ENCODE measurements at places on chromosomes 5 and 9.

- DNase-seq: no peak
These were observed 37.9 kb upstream of the KLF9 start for GRCh38 chr9:70452365-70452764.

GRCh38 chr5:150441813-150442698 is 7.5 kb downstream of the RPS14 start:
- DNase-seq: no peak

GRCh38 chr5:124574521-124575436 is 171.7 kb downstream of the ZNF608 start:
- no peak for DNase-seq

- DNase-seq: no peak
These were observed 254.3 kb downstream of the GRIA1 start for GRCh38 chr5:153744751-153745150.

GRCh38 chr5:104573949-104574709 is 1011.5 kb upstream of the NUDT12 start:
- DNase-seq: no peak

DNA sequence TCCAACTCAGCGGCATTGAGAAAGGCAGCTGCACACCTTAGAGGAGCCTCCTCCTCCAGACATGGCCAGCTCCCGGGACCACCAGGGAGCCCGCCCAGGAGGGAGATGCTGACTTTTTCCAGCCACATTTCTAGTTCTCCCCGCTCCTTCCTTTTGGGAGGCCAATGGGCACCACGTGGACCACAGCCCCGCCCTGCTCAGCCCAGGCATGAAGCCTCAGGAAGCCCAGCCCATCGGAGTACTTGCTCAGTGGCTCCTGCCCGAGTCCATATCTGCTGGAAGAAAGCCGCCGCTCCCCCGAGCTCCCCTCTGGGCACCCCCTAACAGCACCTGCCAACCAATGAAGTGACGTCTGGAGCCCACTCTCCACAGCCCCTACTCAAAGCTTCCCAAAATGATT is 52.4 kb downstream of the SMIM23 start:
- no peak for DNase-seq

DNA sequence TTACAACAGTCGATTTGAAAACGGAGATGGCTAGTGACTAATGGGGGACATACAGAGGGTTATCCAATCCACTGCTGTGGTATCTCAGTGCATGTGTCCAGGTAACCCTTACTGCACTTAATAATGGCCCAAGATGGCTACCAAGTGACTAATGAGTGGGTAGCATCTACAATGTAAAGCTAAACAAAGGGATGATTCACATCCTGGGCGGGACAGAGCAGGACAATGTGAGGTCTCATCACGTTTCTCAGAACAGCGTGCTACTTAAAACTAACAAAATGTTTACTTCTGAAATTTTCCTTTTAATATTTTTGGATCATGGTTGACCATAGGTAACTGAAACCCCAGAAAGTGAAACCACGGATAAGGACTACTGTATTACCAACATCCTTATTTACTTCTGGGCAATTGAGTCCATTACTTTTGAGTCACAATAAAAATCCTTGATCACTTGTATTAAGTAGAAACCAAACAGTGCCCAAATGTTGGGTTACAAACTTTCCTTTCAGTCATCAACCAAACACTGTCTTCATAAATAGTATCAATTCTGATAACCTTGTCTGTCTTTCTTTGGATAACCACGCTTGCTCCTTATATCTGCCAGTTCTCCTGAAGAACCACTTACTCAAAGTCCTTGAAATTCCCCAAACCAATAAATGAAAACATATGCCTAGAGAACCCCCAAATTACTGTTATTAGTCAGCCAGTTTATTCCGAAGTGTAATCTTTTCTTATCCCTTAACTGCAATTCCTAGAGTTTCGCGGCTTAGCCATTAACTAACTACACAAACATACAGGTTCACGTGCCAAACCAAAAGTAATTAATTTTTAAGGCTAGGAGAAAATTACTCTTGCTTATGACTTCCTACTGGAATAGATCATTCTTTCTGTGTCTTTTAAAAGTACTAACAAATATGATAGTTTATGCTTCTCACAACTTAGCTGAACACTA is 59.7 kb downstream of the ELL2 start:
- no peak for DNase-seq

GRCh38 chr5:1885404-1885755 is 2.7 kb upstream of the IRX4 start:
- no peak for DNase-seq

DNA sequence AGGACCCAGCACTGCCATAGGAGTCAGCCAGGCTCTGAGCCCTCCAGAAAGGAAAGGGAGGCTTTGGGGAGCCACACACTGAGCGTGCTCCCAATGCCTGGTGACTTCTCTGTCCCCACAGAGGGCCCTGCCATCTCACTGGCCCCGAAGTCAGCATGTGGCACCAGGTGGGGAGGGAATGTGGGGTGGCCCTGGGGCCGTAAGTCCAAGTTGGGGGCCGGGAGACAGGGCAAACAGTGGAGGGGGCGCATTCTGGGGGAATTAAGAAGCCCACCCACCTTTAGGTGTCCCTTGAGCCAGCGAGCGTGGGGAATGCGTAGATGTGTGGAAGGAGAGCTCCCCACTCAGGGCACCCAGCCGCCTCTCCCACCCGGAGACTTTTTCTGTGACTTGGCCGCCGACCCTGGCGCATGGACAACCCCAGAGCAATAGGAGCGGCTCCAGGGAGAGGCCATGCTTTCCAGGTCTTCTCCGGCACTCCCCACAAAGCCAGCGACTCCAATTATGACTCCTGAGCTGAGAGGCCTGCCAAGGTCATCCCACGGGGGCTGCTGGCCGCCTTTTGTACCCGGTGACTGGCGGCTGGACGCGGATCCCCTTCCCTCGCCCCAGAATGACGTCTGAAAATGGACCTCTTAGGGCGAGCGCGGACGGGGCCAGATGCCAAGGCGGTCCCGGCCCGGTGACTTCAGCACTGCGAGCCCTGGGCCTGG is 9.8 kb downstream of the IRX1 start:
- DNase-seq: no peak

DNA sequence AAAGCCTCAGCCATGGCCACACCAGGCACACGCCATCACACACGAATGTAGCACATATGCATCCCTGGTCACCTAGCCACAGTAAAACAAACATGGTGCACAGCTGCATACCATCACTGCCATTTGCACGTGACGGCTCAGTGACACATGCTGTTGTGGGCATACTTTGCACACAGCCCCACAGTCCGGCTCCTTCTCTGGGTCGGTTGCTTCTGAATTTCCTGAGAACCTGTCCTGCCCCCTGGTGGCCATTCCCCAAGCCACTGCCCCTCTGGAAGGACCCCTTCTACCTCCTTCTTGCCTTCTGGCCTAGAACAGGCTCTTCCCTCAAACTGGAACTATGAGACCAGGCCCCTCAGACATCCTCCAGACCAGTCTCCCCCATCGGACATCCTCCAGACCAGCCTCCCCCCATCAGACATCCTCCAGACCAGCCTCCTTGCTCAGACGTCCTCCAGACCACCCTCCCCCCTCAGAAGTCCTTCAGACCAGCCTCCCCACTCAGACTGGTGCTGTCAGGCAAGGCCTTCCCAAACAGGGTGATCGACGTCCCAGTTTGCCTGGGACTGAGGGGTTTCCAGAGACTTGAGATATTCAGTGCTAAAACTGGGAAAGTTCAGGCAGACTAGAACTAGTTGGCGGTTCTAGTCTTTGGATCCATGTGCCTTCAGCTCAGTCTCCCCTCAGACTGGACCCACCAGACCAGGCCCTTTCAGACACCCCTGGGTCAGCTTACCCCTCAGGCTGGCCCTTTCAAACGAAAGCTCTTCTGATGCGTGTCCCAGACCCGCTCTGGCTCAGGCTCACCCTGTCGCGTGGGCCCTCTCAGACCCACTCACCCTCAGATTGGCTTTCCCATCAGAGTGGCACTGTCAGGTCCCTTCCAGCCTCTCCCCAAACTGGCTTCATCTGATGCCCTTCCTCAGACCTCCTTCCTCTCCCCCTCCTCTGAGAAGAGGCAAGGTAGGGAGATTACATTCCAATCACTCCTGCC is 24.3 kb upstream of the ENHO start:
- DNase-seq: peak; percentile 87

DNA sequence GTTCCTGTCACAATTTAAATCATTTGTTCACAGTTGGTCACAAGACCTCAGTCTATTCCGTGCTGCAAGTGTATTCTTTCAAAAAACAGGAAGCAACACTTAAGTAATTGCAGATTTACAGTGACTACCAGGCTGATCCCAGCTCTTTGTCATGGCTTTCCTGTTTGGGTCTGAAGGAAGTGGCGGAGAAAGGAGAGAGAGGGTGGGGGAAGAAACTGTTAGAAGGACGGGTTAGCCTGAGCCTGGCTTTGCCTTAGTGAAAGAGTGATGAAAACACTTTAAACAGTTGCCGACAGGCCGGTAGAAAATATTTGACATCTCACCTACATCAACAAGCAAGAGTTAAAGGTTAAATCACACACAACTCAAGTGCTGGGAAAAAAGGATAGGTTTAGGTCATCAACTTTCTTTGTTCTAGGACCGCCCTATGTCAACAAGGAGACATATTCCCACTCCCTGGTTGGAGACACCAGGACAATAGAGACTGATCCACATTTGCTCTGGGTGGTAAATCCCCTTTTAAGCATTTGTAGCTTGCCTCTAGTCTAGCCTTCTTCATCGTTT is 102.2 kb upstream of the DAB2 start:
- DNase-seq: peak; percentile 83

DNA sequence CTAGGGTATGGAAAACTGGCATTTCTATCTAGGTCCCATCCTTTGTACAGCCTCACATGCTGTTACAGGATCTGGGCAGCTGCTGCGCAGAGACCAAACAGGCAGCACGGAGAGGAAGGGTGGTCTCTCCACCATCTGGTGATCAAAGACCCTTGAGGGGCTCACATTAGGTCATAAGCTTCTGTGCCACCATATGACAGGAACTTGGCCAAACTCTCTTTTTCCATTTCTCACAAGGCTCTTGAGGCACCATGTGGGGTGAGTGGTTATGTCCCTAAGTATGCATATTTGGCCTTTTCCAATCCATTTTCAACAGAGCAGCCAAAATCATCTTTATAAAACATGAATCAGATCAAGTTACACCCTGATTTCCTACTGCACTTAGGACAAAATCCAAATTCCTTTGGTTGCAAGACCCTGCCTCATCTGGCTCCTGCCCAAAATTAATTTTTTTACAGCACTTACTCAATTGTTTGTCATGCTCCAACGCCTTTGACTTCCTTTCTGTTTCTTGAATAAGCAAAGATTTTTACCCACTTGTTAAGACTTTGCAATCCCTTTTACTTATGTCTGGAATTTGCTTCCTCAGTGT is 730.0 kb downstream of the MAT2B start:
- no peak for DNase-seq

GRCh38 chr9:12764150-12764549 is 10.7 kb upstream of the LURAP1L start:
- no peak for DNase-seq

DNA sequence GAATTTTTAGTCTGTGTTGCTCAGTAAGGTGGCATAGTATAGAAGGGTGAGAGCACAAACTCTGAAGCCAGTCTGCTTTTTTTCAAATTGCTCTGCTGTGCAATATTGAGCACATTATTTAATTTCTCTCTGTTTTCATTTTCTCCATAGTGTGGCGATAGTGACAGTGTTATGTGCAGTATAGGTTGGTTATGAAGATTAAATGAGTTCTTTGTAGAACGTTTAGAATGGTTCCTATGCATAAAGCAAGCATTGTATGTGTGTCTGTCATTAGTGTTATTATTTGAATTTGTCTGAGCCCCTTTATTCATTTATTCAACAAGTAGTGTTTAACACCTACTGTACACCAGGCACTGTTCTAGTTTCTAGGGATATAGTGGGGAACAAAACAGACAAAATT is 9.2 kb downstream of the PRR16 start:
- no peak for DNase-seq

All from common myeloid progenitor, CD34-positive (primary cell).